ENCODE measurements at places on chromosomes 2 and 18.

GRCh38 chr2:209619782-209620181, 151.8 kb upstream of the UNC80 start:
- DNase-seq, result no peak

DNA sequence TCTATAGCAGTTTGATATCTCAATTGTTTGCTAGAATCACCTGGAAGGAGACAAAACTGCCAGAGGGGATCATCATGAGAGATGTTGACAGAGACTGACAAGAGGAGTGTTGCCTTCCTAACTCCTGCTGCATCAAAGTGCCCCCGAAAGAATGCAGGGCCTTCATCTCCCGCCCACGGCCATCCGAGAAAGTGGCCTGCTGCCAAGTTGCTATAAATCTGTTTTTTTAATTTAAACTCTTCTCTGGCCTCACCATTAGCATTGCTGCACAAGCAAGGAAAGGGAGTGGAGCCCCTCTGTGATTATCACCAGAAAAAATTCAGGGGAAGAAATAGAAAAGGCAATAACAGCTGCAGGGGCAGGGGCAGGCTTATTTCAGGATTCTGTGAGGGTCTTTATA, 238.1 kb upstream of the EPHA4 start:
- DNase-seq, result no peak

DNA sequence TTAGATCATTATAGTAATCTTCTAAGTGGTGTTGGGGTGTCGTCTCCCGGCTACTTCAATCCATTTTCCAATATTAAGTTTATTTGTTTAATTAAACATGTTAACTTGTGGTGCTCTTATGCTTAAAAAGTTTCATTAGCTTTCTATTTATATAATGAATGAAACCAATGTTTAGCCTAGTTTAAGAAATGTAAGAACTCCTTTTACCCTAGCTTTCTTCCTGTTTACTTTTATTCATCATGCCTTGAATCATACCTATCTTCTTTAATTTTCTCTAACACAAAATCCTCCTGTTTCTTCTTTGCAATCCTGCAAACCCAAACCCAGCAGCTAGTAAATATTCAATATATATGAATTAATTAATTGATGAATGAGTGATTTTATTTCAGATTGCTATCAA, 1276.7 kb upstream of the PIK3C3 start:
- DNase-seq, result no peak

GRCh38 chr2:114699423-114699944, 257.0 kb downstream of the DPP10 start:
- no peak for DNase-seq

GRCh38 chr18:59419386-59419785, 60.3 kb upstream of the LMAN1 start:
- DNase-seq, result no peak

- DNase-seq, result no peak
Measured at GRCh38 chr18:55998071-55998522, 410.1 kb upstream of the TCF4 start.

GRCh38 chr2:227932403-227932802, 61.0 kb downstream of the DAW1 start:
- DNase-seq, result no peak

DNA sequence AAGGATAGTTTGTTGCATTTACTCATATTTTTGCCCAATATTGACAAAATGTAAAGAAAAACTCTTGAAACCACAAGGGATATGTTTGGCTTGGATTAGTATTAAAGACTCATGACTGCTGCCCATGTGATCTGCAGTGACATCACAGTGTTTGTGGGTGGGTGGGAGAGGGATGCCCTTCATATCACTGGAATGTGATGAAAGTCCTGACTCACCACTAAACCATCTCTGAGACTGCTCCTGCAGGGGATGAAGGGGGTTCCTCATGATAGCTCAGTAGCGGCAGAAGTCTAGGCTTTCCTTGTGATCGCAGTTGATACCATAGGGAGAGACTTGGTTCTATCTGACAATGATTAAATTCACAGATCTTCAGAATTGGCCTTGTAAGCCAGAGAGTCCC, 451.2 kb downstream of the CNTNAP5 start:
- no peak for DNase-seq

GRCh38 chr18:22434973-22435608, 17.4 kb upstream of the CTAGE1 start:
- DNase-seq, result no peak

DNA sequence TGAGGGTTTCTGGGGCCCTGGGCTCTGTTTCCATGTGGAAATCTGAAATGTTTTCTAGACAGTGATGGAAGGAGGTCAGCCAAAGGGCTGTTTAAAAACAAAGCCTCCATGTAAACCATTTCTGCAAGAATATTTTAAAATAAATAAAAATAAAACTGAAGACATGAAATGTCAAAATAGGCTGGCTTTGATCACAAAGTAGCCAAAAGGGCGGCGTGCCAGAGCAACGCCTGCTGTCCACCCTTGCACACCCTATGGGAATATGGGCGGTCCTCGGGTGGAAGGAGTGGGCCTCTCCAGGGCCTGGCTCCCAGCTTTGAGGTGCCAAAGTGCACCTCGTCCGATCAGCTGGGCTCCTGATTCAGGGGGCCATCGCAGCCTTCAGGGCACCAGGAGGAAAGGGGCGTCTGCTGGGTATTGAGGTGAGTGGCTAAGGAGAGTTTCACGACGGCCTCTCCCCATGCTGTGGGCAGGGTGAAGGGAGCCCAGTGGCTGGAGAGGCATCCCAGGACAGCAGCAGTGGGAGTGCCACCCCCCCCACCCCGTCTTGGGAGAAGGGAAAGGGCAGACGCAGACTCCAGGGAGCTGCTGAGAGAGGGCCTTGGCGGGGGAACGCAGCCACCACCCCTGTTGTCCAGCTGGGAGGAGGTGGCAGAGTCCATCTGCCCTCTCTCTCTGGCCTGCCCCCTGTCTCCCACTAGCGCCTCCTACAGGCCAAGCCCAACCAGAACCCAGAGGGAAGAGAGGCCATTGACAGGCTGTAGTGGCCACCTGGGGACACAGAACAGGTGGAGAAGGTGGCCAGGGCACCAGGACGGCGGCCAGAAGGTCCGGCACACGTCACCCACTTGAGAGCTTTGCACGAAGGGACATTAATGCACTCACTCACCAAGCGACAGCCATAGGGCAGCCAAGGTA, 5.7 kb upstream of the ERFE start:
- no peak for DNase-seq

- DNase-seq, result peak; percentile 62
Measured at GRCh38 chr2:54106631-54107454, 8.6 kb upstream of the ACYP2 start.
